Stimulated activated CD8-positive, alpha-beta memory T cell treated with anti-CD3 and anti-CD28 coated beads, Interleukin-7, amount 100 ng/mL, for 1 hour (primary cell): ENCODE measurements at places on chromosomes 11 and 22.

DNA sequence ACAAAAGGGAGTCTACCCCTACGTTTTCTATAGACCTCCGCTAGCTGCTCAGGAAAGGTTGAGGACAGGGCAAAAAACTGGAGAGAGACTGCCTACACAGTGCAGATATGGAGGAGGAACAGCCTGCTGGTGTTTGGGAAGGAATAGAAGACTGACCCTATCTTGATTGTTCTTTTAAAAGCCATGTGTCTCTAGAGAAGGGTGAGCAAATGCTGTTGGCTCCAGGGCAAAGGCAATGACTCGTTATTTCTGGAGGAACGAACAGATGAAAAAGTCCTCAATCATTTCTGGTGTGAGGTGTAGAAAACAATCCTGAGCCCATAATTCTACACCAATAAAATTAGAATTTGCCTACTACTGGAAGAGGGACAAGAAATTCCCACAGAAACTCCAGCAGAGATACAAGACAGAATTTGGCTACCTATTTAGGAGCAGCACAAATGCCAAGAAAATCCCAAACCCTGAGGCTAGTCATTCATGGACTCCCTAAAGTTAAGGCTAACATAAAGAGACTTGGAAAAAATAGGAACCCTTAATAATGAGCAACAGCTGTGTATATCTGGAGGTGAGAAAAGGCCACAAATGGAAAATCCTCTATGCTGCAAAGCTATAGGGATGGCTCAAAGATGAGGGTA, 1206.3 kb upstream of the CNTN5 start:
- no peak for DNase-seq

GRCh38 chr11:6402061-6402470, 11.8 kb downstream of the SMPD1 start:
- no peak for DNase-seq

GRCh38 chr11:19929655-19930054, 217.0 kb downstream of the NAV2 start:
- DNase-seq = no peak

DNA sequence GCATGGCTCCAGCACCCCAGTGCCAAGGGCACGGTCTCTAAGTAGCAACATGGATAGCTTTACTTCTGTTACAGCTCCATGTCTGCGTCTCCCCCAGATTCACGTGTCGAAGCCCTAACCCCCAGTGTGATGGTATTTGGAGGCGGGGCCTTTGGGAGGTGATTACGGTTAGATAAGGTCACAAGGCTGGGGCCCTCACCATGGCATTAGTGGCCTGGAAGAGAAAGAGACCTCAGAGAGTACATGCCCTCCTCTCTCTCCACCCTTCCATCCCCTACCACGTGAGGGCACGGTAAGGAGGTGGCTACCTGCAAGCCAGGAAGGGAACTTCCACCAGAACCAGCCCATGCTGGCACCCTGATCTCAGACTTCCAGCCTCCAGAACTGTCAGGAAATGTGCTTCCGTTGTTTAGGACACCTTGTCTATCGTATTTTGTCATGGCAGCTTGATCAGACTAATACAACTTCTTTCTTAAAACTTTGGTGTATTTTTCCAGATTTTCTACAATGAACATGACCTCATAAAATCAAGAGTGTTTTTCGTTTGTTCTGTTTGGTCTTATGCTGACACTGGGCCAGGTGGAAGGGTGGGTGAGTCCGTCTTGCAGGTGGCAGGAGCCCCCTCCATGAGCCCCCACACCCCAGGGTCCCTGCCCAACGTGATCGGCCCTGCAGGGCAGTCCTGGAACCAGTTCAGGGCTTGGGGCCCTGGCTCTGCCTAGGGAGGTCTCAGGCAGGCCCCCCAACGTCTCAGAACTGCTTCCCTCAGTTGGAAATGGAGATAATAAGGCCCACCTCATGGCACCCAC, 10.7 kb downstream of the RTN4R start:
- DNase-seq = no peak

- DNase-seq = no peak
These were observed 116.7 kb upstream of the NTM start for GRCh38 chr11:131253656-131254151.

GRCh38 chr11:13503393-13503792, 7.6 kb upstream of the PTH start:
- no peak for DNase-seq

- DNase-seq = no peak
These were observed 8.9 kb upstream of the FXYD2 start for GRCh38 chr11:117833401-117833891.

DNA sequence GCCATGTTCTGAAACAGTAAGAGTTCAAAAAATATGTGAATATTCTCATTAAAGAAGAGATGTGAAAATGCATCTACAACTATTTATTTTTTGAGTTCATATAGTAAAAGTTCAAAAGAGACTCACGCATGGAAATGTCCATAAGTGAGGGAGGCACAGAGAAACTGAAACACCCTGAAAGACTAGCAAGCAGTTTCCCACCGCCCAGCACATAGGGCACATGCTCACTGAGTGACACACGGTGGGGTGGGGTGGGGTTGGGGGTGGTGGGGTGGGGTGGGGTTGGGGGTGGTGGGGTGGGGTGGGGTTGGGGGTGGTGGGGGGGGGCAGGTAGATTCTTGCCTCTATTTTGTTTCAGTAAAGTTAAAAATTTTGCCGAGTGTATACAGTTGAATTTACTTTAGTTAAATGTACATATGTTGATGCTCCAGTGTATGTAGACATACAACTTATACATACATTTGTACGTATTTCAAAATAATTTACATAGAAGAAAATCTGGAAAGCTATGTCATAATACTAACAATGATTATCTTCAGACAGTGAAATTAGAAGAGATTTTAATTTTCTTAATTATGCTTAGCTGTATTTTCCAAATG, 6.3 kb downstream of the CCDC34 start:
- no peak for DNase-seq

GRCh38 chr11:110513846-110514437, 84.2 kb downstream of the FDX1 start:
- DNase-seq = no peak

DNA sequence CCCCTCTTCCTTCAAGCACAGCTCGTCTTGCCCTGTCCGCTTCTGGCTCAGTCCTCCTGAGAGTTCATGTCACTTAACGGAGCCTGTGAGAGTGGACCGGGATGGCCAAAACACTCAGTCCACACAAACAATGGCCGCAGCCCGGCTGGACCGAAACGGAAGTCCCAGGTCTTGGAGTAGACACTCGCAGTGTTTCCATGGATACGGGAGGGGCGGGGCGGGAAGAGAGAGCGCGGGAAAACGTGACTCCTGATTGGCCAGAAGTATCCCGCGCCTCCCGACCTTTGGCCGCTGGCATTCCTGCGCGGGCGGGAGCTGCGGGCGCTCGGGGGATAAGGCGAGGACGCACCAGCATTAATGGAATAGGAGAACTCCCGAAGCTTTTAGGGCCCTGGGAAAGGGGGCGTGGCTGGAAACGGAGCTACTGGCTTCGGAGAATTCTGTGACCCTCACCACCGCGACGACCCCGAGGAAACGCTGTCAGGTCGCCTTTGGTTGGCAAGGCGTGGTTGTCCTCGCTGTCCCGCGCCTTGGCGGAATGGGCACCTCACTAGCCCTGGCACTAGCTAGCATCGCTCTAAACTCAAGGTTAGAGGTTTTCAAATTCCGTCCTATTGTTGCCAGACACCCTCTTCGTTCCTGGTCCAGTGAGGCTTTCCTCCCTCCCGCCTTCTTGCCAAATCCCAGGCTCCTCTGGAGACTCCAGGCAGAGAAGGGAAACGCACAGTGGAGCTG, at the start of the genes NLRP14 and ZNF214:
Gene NLRP14, plus strand, starts transcription at position 297 of the 735 bp plus-strand sequence. CDS start 18,108 bp downstream, outside the sequence.
Gene ZNF214, minus strand, starts transcription at position 164 of the 735 bp plus-strand sequence. CDS start 17,511 bp downstream, outside the sequence.
- no peak for DNase-seq

GRCh38 chr11:123409456-123410217, 20.4 kb upstream of the GRAMD1B start:
- no peak for DNase-seq

GRCh38 chr11:111299101-111300026, 1.0 kb downstream of the POU2AF3 start:
- DNase-seq = no peak

- DNase-seq = no peak
These were observed 37.0 kb downstream of the GAB2 start for GRCh38 chr11:78380615-78381051.

DNA sequence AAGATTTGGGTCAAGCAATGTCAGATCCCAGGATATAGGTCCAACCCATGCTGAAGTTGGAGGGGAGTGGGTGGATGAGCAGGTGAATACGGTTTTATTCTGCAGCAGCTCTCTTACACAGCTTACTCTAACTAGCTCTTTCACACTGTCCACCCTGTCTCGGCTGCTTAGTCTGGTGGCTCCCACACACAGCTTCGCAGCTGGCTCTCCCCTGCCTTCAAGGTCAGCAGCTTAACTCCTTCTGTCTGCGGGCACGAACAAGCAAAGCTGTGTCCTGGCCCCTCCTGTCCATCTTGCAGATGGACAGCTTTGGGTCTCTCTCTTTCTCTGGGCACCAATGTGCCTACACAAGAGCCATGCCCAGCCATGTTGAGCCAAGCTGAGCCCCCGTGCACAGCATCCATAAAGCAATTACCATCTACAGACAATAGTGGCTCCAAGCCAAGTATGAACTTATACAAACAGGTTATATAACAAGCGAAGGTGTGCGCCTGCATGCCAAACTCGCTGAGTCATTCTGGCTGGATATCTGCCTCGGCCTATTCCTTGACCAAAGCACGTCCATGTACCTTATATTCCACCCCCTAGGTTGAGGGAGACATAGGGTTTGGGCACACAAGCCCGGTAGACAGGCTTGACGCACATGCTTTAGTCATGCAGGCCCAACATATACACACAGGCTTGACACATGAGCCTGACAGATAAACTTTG, 1307.8 kb upstream of the RAG2 start:
- no peak for DNase-seq

DNA sequence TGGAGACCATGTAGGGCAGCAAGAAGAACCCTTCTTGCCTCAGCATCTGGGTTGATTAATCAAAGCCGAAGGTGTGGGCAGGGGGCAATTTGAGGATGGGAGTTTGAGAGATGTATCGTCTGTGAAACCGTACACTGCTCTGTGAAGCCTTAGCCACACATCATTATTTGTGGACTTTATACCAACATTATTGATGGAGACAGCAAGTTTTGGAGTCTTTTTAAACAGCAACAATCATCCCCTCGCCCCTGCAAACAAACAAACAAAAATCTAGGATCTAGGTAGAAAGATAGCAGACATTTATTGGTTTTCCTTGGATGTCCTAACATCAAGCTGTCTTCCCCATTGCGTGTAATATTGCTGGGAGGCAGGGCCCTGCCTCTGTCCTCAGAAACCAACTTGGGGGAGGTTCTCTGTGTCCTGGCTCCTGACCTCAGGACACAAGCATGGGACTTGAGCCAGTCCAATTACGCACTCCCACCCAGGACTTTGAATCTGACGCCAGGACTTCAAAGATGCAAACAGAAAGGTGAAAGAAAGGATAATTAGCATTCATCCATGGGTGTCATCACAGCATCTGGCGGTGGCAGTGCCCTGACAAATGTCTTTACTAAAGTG, 61.6 kb upstream of the PLET1 start:
- no peak for DNase-seq

GRCh38 chr22:17734187-17734586, 40.1 kb downstream of the BID start:
- DNase-seq = no peak

DNA sequence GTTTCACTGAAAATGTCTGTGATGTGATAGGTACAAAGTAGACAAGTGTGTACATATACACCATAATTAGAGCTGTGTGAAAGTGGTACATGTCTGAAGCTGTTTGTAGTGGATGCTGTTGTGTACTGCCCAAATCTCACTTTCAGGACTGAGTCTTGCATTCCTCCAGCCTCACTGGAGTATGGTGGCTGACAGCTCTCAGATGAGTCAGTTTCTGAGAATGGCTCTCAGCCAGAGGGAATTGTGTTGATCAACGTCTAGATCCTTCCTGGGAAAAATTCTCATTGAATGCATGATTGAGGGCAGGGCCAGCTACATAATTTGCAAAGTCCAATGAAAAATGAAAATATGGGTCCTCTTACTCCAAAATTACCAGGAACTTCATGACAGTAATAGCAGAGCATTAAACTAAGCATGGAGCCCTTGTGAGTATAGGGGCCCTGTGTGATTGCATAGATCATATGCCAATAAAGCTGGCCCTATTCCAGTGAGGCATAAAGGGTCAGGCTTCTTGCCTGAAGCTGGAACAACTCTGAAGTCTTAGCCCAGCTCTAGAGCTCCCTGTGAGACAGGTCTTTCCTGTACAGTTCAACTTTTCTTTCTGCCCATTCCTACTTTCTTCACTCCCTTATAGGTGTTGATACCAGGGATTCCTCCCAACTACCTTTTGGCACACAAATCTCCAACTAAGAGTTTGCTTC, 10.8 kb upstream of the CYP2R1 start:
- DNase-seq = no peak

- no peak for DNase-seq
These were observed 805.5 kb downstream of the BRD1 start for GRCh38 chr22:49021926-49022815.

GRCh38 chr11:78981153-78981552, 406.5 kb upstream of the NARS2 start:
- no peak for DNase-seq
